Colonic mucosa (tissue), 4 donors: ENCODE measurements at places on chromosomes 1 and 21. TPM values are rescaled to one million over a fixed set of nuclear protein-coding genes. Genes with fewer than 3 reads are reported as not detected.

Gene DMBX1
- total RNA-seq = not detected

Gene CA6
- not detected for total RNA-seq

Gene PLEKHG5
- 13.9 TPM for total RNA-seq

Gene GBP7
- total RNA-seq = not detected

Gene ZNF695
- total RNA-seq = 1.2 TPM

Gene CFHR2
- 0.27 TPM for total RNA-seq
